ENCODE measurements at places on chromosomes 5 and 9.

GRCh38 chr5:135135530-135136226, 101.7 kb upstream of the PITX1 start:
- no peak for DNase-seq

DNA sequence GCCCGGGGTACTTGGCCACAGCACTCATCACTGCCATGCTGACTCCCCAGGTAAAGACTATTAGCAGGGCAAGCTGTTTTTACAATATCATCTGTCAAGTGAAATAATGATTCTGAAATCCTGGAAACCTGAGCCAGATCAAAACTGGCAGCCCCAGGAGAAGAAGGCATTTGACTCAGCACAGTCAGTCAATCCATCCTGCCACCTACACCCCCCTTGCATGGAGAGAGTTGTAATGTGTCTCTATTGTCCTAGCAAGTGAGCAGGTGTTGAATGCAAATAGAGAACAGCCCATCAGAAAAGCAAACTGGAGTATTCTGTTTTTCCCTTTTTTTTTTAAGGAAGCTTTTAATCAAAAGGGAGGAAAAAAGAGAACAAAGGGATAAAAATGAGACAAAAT, 291.2 kb downstream of the BRINP1 start:
- no peak for DNase-seq

GRCh38 chr5:19270153-19270552, 717.8 kb downstream of the CDH18 start:
- no peak for DNase-seq

DNA sequence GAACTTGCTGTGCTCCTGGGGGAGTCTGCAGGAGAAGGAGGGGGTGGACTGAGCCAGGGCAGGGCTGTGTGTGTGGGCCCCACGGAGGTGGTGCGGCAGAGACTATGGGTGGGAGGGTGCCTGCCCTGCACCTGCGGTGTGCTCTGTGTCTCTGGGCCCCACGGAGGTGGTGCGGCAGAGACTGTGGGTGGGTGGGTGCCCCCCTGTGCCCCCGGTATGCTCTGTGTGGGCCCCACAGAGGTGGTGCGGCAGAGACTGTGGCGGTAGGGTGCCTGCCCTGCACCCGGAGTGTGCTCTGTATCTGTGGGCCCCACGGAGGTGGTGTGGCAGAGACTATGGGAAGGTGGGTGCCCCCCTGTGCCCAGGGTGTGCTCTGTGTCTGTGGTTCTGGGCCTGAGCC, 103.7 kb downstream of the EHMT1 start:
- peak; percentile 41 for DNase-seq

- no peak for DNase-seq
Measured at GRCh38 chr5:125411744-125412560, 665.5 kb upstream of the ZNF608 start.

- no peak for DNase-seq
Measured at GRCh38 chr5:108523360-108523759, 141.5 kb upstream of the FBXL17 start.

- DNase-seq: no peak
Measured at GRCh38 chr9:110543631-110544051, 35.9 kb downstream of the SVEP1 start.

DNA sequence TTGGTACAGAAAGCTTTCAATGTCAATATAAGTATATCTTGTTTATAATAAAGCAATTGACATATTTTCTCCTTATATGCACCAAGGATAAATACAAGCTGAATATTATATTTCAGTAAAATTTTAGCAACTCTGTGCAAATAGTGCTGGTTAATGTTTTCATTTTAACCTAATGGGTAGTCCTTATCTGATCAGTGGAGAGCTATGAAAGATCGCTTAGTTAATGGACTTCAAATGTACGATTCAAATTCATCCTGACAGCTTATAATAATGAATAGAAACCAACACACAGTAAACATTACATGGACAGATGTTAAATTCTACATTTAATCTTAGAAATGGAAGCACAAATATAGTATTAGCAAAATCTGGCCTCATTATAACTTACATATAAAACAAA, 1495.2 kb upstream of the C9orf72 start:
- no peak for DNase-seq

- DNase-seq: no peak
Measured at GRCh38 chr5:5050801-5051200, 89.3 kb upstream of the ADAMTS16 start.

DNA sequence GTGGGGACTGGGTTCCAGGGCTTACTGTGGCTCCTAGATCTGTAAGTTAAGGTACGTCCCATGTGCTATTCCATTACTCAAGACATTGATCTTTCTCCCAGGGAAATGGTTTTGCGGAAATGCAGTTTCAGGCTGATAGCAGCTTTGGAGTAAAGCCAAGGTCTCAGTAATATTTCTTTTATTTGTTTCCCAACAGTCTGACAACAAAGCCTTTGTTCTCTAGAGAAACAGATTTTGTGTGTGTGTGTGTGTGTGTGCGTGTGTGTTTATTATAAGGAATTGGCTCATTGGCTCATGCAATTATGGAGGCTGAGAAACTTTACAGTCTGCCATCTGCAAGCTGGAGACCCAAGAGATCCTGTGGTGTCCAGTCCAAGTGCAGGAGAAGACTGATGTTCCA, 12.1 kb upstream of the POC5 start:
- no peak for DNase-seq

DNA sequence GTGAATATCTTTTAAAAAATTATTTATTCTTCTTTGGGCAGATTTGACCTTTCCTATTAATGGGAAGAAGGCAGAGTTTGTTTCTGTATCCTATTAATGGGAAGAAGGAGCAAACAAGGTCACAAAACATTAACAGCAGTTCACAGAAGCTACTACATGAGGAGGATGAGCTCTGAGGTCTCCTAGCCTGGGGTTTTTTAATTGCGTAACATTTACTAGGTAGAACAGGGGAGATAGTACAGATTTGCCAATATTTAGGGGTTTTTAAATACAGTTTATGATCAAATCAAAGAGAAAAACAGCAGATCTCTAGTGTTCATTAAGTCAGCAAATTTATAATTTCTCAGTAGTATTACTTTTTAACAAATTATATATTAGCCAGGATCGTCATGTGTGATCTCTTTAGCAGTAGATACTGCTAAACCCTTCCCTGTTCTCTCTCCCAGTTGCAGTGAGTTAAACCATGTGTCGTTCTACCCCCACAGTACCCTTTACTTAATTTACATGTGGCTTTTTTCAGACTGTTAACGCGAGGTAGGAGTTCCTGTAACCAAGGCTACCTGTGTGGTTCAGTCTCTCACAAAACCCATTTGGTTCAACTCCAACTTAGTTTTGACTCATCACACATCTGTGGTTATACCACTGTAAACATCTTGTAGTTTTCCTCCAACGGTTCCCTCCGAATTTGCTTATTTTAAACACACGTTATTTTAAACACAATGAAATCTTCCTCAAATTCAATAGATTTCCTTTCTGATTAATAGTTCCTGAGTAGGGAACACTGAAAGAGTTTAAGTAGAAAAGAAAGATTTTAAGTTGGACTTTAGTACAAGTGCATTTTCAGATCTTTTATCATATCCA, 13.3 kb downstream of the SLC25A46 start:
- no peak for DNase-seq

GRCh38 chr9:93091056-93091452, 5.0 kb upstream of the CARD19 start:
- DNase-seq: peak; percentile 14

DNA sequence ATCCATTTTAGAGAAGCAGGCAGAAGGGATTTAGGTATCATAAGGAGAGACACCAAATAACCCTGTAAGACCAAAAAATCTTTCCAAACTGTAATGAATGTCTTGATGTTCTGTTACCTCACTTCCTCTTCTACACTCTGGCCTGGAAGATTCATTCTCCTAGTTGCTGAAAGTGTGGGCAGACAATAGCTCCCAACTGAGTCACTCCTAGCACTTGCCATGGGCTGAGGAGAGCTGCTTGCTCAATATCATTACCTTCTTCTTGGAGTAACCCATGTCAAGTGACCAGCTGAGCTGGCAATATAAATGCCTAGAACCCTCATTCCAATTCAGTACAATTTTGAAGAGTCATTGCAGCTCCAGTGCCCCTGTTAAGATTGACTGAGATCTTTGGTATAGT, 1985.5 kb upstream of the CDH6 start:
- no peak for DNase-seq

GRCh38 chr9:7147121-7148090, 389.6 kb downstream of the KDM4C start:
- DNase-seq: no peak

- no peak for DNase-seq
Measured at GRCh38 chr5:66239034-66239433, 94.9 kb downstream of the SREK1 start.

GRCh38 chr9:124102363-124102762, 90.8 kb downstream of the LHX2 start:
- DNase-seq: no peak

GRCh38 chr5:178522361-178522760, 67.8 kb downstream of the COL23A1 start:
- no peak for DNase-seq

GRCh38 chr5:66180282-66181155, 36.4 kb downstream of the SREK1 start:
- DNase-seq: no peak

DNA sequence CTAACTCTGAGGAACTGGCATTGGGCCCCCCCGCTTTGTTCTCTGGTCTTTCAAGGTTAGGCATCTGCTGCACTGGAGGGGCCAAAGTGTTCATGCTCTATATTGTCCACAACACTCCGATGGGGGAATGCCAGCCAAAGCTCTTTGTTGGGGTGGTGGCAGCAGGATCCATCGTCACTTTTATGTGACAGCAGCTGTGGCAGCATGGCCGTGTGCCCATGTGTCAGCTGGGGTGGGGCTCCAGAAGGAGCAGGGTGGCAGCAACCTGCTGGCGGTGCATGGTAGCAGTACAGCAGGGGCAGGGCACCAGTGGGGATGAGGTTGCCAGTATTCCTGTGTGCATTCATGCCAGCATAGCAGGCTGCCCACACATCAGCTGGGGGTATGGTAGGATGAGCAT, 28.2 kb downstream of the ITGA2 start:
- DNase-seq: no peak

DNA sequence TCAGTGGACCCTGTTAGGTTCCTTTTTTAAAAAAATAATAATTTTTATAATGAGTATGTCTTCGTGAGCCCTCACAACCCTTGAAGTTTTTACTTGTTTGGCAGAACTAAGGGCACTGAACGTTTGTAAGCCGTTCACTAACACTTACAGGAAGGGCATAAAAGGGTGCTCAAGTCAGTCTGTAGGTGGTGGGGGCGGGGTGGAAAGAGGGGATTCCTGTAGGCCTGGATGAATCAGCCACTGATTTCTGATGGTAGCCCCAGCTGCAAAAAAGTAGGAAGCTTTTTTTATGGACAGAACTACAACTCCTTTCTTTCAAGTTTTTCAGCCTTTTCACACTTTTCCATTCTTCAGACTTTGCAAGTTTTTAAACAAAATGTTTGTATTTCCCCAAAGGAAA, 35.8 kb downstream of the PIK3R1 start:
- DNase-seq: peak; percentile 56

DNA sequence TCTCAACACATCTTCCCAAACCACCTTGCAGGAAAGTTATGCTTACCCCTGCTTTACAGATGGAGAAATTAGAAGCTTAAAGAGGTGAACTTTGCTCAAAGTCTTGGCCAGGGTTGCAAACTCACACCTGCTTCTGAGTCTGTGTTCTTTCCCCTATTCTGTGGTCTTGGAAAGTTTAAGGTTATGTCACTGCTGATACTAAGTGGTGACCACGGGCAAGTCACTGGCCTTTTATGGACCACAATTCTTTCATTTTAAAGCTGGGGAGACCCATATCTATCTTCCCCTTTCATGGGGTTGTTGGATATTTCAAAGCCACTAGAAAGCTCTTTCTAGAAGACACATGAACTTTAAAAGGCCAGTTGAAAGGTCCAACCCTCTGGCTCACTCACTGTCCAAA, 95.4 kb upstream of the KLF4 start:
- DNase-seq: no peak
